Lung (tissue), 17 donors: ENCODE measurements at places on chromosomes 7 and 10.

DNA sequence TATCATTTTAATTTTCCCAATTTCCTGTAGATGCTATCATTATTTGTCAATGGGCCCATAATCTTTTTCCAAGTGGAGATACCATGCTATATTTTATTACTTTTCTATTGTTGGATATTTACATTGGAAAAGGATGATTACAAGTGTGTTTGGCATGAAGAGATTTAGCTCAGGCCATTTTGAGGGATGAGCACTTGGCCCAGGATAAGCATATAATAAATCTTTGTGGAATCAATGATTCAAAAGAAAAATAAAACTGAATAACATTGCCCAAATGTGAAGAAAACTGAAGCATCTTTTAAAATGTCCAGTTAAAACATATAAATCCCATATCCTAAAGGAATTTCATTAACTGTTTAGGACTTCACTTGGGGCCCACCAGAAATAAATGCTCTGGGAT is 260.9 kb upstream of the BMPER start:
- no peak for DNase-seq

GRCh38 chr10:102605712-102606111 is 38.6 kb upstream of the TRIM8 start:
- DNase-seq = no peak

DNA sequence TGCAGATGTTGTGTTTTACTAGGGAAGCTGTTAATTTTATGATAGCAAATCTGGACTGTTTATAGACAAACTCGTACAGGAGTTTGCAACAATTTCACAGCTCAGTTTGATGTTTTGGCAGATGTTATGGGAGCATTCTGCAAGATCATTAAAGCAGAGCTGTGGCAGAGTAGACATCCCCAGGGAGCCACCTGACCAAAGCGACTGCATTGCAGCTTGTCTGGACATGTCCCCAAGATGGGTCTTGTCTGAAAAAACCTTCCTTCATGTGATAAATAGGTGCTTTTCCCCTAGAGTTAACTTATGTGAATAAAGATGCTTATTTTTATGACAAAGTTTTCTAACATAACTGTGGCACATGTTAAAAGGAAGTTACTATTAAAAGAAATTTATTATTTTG is 91.2 kb upstream of the GPR141 start:
- DNase-seq = no peak

DNA sequence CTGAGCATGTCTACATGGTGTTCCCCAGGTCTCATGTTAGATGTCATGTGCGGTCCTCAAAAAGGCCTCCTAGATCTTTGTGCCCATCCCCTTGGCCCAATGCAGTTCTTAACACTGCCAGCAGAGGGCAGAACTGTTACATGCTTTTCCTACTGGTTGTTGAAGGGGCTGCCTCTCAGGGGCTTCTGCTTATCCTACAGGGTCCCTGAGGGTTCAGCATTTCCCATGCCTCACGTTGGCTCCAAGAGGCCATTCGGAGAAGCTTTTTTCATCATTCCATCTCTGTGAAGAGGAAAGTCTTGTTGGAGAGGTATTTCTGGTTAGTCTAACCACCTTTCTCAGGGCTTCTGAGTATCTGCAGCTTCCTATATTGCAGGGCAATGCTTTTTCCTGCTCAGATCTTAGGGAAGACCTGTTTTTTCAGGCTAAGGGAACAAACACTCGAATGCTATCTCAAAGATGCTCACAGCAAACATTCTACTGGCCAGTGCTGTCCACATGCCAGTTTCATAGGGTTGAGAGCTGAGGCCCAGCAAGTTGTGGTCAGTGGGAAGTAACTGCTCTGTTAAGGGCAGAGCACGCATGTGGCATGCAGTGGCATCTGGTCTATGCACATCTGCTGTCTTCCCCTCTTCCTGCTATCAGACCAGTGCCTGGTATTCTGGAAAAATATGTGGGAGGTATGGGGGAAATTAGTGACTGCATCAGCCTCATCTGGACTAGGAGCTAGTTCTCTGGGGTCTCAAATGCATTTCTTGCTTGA is 31.5 kb downstream of the MBL2 start:
- DNase-seq = peak; percentile 58

GRCh38 chr10:73959484-73960243 is 38.3 kb upstream of the VCL start:
- DNase-seq = no peak

GRCh38 chr10:111117528-111118277 is 40.9 kb downstream of the ADRA2A start:
- no peak for DNase-seq

DNA sequence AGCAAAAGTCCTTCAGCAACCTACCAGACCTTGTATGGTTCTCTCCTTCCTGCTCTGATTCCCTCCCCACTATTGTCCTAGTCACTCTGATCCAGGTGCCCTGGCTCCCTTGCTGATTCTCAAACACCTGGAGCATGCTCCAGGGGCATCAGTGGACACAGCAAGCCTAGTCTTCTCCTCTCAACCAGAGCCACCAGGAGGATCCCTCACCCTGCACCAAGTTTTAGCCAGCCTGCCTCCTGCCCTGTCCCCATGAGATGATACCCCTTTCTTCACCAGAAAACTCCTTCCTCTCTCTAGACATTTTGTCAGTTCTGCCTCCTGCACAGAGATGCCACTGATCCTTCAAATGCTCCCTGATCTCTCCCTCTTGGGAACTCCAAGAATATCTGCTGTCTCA is 11.0 kb downstream of the LLCFC1 start:
- no peak for DNase-seq

- DNase-seq = no peak
These were observed 75.2 kb downstream of the DNAJB6 start for GRCh38 chr7:157412021-157412443.

GRCh38 chr10:95697429-95697828 is 3.7 kb upstream of the TCTN3 start:
- DNase-seq = no peak

DNA sequence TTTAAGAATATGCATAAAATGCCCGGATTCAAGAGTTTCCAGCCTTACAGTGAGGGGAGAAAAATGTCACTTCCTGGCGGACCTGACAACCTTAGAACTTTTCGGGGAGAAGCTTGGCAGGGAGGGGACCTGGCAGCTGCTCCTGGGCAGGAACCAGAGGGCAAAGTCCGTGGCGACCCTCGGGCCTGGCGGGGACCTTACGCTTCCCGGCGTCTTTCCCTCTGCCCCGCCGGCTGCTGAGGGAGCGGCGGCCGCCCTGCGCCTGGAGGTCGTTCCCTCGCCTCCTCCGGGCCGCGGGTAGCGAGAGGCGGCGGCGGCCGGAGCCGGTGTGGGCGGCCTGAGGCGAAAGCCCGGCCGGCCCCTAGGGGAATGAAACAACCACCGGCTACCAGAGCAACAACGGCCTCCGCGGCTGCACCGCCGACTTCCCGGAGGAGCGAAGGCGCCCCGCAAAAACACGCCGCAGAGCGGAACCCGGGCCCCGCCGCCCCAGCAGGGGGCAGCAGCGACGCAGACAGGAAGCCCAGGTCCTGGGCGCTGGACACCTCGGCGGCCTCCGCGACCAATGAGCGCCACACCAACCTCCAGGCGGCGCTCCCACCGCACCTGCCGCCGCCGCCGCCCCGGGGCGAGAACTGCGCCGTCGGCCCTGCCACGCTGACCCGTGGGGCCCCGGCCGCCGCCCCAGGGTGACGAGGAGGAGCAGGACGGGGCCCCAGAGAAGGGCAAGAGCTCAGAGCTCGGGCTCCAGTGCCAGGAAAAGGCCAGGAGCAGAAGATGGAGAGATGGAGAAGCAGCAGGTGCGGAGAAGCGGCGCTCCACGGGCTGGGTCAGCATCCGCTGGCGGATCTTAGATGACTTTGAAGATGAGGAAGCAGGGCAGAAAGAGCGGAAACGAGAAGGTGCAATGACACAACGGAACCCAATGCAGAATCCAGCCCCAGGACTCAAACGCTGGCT is 10.5 kb upstream of the ACSM6 start:
- peak; percentile 81 for DNase-seq

GRCh38 chr10:102113261-102113955 is 6.8 kb downstream of the LDB1 start:
- no peak for DNase-seq

- no peak for DNase-seq
These were observed 26.6 kb downstream of the VWC2 start for GRCh38 chr7:49800031-49800430.

GRCh38 chr7:1368184-1368681 is 91.0 kb downstream of the MICALL2 start:
- no peak for DNase-seq

- DNase-seq = no peak
These were observed 44.1 kb upstream of the AKR1E2 start for GRCh38 chr10:4781955-4782354.

- DNase-seq = no peak
These were observed 520.5 kb downstream of the GLRX3 start for GRCh38 chr10:130656582-130657133.

- peak; percentile 73 for DNase-seq
These were observed 53.9 kb downstream of the SYPL1 start for GRCh38 chr7:106057962-106058927.

GRCh38 chr7:18425227-18425626 is 70.3 kb upstream of the HDAC9 start:
- no peak for DNase-seq

- no peak for DNase-seq
These were observed 64.0 kb downstream of the BBS9 start for GRCh38 chr7:33193308-33193864.

DNA sequence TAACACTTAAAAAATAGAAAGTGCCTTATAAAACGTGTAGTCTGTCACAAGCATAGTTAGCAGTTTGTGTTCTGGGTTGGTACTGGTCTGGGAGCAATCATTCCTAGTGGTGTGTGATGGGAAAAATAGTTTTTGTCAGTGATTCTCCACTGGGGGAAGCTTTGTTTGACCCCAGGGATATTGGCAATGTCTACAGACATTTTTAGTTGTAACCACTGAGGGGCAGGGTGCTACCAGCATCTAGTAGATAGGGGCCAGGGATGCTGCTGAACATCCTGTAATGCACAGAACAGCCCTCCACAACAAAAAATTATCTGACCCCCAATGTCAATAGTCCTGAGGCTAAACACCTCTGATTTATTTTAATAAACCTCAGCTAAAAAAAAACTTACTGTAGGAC is 51.6 kb upstream of the CREB5 start:
- DNase-seq = no peak

GRCh38 chr10:110966146-110966545 is 46.7 kb downstream of the SHOC2 start:
- no peak for DNase-seq

DNA sequence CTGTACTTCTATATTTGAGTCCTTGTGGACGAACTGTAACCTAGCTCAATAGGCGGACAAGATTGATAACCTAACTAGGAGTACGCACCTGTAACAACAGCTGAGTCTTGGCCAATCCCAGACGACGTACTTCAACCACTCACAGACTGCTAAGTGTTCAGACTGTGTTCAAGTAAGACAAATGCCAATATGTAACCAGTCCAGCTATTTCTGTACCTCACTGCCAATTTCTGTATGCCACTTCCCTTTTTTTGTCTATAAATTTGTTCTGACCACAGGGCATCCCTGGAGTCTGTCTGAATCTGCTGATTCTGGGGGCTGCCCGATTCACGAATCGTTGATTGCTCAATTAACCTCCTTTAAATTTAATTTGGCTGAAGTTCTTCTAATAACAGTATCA is 32.2 kb downstream of the HACD1 start:
- no peak for DNase-seq

DNA sequence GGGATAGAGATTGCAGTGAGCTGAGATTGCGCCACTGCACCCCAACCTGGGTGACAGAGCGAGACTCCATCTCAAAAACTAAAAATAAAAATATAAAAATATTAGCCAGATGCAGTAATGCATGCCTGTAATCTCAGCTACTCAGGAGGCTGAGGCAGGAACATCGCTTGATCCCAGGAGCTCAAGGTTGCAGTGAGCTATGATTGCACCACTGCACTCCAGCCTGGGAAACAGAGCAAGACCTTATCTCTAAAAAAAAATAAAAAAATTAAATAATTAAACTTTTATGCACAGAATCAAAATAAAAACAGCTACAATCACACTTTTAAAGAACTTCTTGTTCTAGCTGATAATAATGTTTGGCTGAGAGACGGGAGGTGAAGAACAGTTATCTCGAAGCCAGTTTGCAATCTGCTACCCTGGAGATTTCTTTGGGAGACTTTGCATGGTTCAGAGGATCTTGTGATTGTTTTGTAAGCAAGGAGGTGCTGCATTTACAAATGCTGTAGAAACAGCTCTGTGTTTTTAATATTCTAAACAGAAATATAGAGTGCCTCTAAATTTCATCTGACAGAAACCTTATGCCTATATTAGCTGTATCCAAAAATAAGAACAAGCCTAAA is 19.9 kb upstream of the MACROH2A2 start:
- DNase-seq = no peak

DNA sequence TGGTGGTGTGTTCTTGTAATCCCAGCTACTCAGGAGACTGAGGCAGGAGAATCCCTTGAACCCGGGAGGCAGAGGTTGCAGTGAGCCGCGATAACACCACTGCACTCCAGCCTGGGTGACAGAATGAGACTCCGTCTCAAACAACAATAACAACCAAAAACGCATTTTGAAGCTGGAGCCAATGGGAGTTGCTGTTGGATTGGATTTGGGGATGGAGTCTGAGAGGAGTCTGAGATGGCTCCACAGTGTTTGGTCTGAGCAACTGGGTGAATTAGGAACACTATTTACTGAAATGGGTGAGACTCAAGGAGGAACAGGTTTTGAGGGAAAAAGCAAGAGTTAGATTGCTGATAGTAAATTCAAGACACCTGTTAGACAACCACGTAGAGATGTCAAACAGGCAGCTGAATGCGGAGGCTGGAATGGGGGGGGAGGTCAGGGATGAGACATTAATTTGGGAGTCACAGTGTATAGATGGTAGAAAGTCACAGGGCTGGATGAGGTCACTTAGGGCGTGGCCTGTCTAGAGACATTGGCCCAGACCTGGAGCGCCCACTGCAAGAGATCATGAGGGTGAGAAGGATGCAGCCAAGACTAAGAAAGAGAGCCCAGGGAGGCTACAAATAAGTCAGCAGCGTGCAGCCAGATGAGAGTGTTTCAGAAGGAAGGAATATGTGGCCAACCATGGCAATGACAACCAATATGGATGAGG is 56.4 kb downstream of the CYCS start:
- DNase-seq = peak; percentile 67

DNA sequence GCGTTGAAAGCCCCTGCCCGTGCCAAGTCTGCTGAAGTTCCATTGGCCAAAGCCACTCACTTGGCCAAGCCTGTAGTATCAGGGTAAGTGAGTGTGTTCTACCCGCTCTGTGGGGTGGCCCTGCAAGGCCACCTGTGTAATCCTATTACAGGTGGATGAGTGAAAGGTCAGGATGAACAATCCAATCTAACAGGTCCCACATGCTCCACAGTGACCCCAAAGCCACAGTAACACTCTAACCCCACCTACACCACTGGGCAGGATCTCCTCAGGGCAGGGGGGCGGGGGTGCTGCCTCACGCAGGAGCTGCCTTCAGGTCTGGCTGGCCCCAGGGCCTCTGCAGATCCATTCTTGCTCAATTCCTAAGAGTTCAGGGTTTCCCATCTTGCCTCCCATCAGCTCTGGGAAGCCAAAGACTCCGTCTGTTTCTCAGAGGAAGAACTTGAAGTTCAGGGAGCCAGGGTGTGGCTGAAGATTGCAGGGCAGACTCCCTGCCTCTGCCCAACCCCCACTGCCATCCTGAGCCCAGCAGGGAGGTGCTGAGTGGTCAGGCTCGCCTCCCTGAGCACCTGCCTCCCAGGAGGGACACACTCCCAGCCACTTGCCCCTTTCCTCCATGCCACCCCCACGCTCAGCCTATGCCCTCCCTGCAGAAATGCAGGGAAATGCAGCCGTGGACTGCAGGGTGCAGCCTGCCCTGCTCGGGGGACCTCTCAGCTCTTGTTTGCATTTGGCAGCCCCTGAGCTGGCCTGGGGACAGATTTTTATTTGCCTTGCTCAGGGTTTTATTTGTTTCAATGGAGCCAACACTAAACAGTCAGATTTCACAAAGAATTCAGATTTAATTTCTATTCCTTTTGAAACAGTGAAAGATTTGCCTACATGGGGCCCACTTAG is 9.8 kb upstream of the COMTD1 start:
- no peak for DNase-seq
